ENCODE measurements at places on chromosomes 13 and 19.
A peak's percentile ranks its signal among the peaks of the same experiment; 100 is the strongest.

DNA sequence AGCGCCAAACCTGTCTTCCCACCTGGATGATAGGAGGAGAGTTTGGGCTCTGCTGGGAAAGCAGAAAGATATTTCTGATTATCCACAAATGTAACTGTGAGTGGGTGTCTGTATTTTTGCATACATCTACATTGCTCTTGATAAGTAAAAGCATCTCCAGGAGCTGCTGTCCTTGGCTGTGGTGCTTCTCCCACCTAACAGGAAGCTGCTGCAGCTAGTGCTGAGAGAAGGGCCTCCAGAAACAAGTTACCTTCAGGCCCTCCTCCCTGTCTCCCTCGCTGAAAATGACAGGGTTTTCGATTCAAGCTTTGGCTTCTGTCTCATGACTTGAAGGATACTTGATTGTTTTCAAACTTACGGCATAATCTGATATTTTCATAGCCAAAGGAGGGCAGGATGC, 90.1 kb downstream of the FOXO1 start:
- no peak for DNase-seq

GRCh38 chr19:58535857-58536256, 8.0 kb upstream of the TRIM28 start:
- no peak for DNase-seq

GRCh38 chr19:27896091-27896490, 1316.9 kb downstream of the UQCRFS1 start:
- no peak for DNase-seq

DNA sequence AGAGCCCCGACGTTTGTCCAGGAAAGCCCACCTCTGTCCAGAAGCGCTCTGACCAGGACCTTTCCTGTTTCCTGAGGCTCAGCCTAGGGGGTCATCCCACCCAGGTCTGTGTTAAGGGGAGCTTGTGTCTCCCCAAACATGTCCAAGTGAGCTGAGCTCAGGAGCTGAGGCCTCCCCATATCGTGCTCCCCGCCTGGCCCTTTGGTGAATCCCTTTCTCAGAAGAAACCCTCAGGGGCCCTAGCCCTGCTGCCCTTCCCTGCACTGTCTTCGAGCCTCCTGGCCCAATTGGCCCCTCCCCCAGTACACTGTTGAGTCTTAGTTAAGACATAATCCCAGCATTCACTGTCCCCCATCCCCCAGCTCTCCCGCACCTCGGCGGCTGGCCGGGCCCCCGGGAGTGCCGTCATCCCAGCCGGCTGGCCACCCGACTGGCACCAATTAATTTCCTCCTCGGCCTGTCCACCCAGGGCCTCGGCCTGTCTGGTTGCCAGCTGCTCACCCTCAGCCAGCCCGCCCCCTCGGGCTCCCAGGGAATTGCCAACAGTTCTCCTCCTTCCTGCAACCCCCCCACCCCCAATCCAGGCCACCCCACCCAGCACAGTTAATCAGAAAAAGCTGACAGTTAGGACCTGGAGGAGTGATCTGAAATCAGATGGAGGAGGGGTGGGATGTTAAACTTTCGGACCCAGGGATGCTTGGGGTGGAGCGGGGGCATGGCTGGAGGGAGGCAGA, 13.6 kb downstream of the IER2 start:
- peak; percentile 89 for DNase-seq

DNA sequence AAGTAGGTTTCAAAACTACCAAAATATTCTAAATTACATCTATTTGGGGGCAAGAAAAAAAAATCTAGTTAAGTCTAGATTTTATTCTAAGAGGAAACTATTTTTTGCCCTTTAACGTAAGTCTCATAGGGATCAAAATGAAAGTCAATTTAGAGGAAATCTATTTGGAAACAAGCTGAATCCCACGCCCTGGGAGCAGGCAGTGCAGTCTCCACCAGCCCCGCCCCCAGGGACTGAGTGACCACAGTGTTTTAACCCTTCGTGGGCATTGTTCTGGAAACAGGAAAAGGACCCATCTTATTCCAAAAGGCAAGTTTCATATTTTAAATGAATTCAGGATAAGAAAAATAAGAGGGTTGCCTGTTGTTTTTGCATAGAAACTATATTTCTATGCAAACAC, 209.7 kb downstream of the SPRY2 start:
- peak; percentile 72 for DNase-seq

DNA sequence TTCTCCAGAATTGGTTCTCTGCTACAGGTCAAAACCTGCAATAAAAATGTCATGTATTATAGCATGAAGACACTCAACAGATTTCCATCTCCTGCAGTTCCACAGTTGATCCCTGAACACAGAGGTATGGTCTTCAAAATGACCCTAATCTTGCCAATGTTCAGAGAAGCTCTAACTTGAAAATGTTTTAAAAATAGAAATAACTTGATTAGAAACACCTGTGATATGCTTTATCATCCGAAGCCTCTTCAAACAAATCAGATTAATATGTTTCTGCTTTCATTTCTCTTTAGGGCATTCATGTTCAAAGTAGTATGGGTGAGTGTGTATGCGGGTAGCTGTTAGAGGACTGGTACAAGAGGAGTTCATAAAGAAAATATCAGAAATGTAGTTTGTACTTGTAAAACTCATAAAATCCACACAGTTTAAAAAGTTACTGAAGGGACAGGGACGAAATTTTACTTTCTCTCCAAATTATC, 60.4 kb downstream of the KCNRG start:
- DNase-seq, result no peak

DNA sequence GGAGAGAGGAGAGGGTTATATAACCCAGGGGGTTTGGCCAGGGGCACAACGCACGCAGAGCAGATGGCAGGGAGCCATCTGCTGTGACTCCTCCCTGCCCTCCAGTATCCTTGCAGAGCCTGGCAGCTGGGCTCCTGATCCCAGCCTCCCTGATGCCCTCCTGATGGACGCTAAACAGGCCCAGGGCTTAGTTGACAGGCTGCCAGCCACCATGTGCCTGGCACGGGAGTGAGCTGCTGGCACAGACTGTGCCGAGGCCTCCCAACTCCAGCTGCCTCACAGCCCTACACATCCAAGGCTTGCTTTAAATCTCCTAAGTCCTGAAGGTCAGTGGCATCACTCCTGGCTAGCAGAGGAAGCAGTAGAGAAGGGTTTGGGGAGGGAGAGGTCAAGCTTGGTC, 16.7 kb downstream of the SYDE1 start:
- no peak for DNase-seq

- DNase-seq, result no peak
Measured at GRCh38 chr19:582497-583197, 7.0 kb upstream of the HCN2 start.

Data from GM03348 (cell line).